ENCODE measurements at places on chromosomes 6 and 20. TPM values are rescaled to one million over a fixed set of nuclear protein-coding genes. Genes with fewer than 3 reads are reported as not detected.

The ADGRG6 gene
- total RNA-seq: 0.37 TPM

- no peak for DNase-seq
Measured at GRCh38 chr6:166307082-166308032, 835 bp downstream of the PRR18 start.

DNA sequence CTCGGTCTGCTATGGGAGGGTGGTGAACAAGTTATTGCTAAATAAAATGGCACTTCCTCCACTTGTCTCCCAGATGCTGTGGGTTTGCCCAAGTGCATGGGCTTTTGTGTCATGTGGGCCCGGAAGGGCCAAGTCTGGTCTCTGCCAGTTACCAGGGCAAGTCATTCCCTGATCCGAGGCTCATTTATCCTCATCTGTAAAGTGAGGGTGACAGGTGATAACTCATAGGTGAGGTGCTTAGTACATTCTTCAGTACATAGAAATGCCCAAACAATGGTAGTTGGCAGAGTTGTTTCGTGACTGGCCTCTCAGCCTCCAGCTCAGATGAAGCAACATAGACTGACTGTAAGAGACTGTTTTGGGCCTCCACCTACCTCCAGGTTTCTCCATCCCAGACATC, 2.0 kb upstream of the MUCL3 start:
- DNase-seq: no peak

The SPTLC3 gene
- 0.23 TPM for total RNA-seq

- DNase-seq: no peak
Measured at GRCh38 chr6:122886481-122886880, 97.4 kb downstream of the SMPDL3A start.

The NKAIN4 gene
- total RNA-seq: not detected

- no peak for DNase-seq
Measured at GRCh38 chr20:23161244-23161891, 75.2 kb upstream of the CD93 start.

DNA sequence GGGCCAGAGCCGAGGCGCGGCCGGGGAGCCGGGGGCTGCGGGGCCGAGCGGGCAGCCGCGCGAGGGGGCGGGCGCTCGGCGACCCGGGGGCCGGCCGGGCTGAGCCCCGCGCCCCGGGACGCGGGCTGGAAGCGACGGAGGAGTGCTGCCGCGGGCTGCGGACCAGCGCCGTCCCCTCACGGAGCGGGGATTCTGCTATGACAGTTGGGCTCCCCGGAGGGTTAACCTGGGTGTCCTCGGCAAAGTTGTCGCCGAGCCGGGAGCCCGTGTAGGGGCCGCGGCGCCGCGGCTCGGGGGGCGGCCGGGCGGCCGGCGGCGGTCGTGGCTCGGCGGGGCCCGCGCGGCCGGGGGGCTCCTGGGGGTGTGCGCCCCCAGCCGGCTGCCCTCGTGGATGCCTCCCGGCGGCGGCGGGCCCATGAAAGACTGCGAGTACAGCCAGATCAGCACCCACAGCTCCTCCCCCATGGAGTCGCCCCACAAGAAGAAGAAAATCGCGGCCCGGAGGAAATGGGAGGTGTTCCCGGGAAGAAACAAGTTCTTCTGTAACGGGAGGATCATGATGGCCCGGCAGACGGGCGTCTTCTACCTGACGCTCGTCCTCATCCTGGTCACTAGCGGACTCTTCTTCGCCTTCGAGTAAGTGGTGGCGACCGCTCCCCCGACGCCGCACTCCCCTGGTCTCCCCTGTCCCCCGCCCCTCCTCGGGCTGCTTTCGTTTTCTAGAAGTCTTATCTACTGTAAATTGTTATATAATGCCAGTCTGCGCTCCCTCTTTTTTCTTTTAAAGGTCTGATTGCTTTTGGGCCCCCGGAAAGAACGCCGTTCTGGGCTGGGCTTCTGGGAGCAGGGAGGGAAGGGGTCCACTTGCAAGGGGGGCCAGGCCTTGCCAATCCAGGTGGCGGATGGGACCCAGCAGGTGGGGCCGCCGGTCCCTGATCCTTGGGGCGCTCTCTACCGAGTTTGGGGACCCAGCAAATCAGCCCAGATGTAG, 936 bp downstream of the ZDHHC14 start:
- peak; percentile 58 for DNase-seq

- no peak for DNase-seq
Measured at GRCh38 chr20:14879020-14879697, 541.7 kb upstream of the FLRT3 start.

All from activated T-cell treated with anti-CD3 and anti-CD28 coated beads, Interleukin-2, amount 50 U/mL, for 4 hours (primary cell).